ENCODE measurements at places on chromosomes 7 and 10.

GRCh38 chr7:8134089-8134733 lies 127.8 kb downstream of the ICA1 start:
- no peak for DNase-seq

DNA sequence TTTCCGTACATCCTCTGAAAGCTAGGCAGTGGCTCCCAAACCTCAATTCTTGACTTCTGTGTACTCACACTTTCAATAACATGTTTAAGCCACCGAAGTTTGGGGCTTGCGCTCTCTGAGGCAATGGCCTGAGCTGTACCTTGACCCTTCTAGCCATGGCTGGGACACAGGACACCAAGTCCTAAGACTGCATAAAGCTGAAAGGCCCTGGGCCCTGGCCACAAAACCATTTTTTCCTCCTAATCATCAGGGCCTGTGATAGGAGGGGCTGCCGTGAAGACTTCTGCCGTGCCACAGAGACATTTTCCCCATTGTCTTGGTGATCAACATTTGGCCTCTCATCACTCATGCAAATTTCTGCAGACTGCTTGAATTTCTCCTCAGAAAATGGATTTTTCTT lies 216.5 kb upstream of the TEX47 start:
- no peak for DNase-seq

GRCh38 chr7:45067582-45067981 lies 21.2 kb downstream of the NACAD start:
- no peak for DNase-seq

GRCh38 chr10:76497666-76498065 lies 1066.2 kb downstream of the LRMDA start:
- peak; percentile 66 for DNase-seq

DNA sequence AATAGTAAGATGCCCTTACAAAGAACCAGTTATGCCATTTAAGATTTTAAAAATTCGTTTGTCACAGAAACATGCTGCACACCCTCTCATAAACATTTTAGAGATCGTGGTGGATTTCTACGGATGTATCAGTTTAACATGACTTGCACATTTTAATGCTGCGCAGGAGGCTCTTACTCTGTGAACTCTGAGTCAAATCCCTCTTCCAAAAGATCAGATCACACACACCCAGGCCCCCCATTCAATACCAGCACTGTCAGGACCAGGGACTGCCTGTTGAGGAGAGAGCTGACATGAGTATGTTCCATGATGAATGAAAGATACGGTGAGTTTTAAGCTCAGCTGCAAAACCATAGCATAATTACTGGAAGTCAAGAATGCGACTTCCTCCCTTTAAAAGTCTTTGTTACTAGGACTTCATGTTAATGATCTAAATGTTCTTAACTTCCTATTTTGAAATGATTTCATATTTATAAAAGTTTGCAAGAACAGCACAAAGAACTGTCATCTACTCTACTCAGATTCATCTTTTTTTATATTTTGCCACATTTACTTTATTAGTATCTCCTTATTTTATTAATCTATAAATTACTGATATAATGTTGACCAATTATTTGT lies 500.2 kb downstream of the GLRX3 start:
- no peak for DNase-seq

All from fibroblast of skin of right biceps (primary cell).